ENCODE measurements at places on chromosomes 5 and 9.

DNA sequence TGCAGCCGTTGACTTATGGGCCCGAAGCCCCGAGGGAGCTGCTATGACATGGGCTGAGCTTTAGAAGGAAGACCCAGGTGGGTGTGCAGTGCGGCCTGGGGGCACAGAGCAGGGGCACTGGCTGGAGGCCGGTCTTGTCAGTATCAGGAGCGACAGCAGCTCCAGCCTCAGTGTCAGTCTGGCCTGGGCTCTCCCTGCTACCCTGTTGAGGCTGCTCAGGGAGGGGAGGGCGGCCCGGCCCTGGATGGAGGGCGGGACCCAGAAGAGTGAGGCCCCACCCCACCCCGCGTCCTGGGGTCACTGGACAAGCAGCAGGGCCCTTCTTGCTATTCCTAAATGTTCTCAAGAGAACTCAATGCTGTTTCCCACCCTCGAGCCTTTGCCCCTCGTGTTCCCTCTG lies 18.0 kb downstream of the GFI1B start:
- no peak for DNase-seq

GRCh38 chr9:4170231-4170630 lies 129.6 kb downstream of the GLIS3 start:
- no peak for DNase-seq

- no peak for DNase-seq
Observed at GRCh38 chr9:93164085-93164484, 19.9 kb upstream of the WNK2 start.

GRCh38 chr9:21030389-21031035 lies 928 bp downstream of the HACD4 start:
- peak; percentile 35 for DNase-seq

DNA sequence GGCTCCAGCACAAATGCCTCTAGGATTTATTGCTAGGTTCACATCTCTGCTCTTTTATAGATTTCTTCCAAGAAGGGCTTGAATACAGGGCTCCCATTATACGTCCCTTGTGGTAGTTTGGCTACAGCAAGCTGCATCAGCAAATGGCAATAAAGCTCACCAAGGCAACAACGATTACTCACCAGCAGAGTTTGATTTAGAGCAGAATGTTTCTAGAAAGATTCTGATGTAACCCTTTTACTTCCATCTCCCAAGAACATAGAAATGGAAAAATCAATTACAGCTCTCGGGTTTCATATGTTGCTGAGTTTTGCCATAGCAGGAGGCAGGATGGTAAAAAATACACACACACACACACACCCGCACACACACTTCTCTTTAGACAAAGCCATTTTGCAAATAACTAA lies 124.2 kb upstream of the TNPO1 start:
- DNase-seq = no peak

- DNase-seq = no peak
Observed at GRCh38 chr5:87390075-87390474, 22.7 kb downstream of the CCNH start.

Measured in GM12891 (cell line).